T-helper 2 cell (primary cell): ENCODE measurements at places on chromosomes 13 and 19.

- DNase-seq: peak; percentile 54
These were observed at the start of gene SYT5 for GRCh38 chr19:55179606-55180484. SYT5 (minus strand) TSS chr19:55180289; CDS start chr19:55179041, 1,248 bp downstream.

- no peak for DNase-seq
These were observed 245.2 kb downstream of the DNAJC15 start for GRCh38 chr13:43268632-43269031.

GRCh38 chr19:17184371-17184841, 30.8 kb upstream of the USE1 start:
- no peak for DNase-seq

DNA sequence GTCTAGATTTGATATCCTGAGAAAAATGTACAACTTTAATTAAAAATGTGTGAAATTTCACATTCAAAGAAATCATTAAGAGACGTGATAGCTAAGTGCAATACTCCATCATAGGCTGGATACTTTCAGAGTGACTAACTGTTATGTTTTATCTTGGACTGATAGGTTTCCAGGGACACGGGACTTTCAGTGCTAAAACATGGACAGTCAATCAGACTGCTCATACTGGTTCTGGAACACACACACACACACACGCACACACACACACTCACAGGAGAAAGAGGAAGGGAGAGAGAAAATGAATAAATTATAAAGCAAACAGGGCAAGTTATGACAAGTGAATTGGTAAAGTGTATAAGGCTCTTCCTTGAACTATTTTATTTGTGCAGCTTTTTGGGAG, 955.9 kb downstream of the SLITRK5 start:
- no peak for DNase-seq

- DNase-seq: no peak
These were observed 1255.5 kb upstream of the SLC10A2 start for GRCh38 chr13:104321756-104322155.

GRCh38 chr19:34308381-34309367, 54.3 kb downstream of the GARRE1 start:
- DNase-seq: peak; percentile 65

- no peak for DNase-seq
These were observed 112.7 kb downstream of the KDM4B start for GRCh38 chr19:5081443-5082161.

GRCh38 chr13:59890054-59890453, 273.7 kb downstream of the DIAPH3 start:
- DNase-seq: no peak
